Left lobe of liver (tissue), 2 donors: ENCODE measurements at places on chromosomes 5 and 9.

DNA sequence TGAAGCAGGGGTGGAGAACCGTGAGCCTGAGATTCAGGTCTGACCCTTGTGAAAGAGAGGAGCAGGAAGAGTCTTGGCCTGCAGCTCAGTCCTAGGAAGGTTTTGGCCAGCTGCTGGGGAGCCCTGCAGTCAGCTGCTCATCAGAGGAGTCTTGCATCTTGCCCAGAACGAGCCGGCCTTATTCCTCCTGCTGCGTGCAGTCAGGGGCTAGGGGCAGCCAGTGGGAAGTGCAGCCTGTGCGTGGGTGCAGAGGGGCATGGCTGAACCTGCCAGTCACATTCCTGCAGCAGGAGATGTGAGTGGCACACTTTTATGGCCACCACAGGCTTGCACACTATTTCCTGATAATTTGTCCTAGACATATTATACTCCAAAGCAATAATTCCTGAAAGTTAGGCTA lies 278.7 kb downstream of the NPR3 start:
- DNase-seq = no peak

DNA sequence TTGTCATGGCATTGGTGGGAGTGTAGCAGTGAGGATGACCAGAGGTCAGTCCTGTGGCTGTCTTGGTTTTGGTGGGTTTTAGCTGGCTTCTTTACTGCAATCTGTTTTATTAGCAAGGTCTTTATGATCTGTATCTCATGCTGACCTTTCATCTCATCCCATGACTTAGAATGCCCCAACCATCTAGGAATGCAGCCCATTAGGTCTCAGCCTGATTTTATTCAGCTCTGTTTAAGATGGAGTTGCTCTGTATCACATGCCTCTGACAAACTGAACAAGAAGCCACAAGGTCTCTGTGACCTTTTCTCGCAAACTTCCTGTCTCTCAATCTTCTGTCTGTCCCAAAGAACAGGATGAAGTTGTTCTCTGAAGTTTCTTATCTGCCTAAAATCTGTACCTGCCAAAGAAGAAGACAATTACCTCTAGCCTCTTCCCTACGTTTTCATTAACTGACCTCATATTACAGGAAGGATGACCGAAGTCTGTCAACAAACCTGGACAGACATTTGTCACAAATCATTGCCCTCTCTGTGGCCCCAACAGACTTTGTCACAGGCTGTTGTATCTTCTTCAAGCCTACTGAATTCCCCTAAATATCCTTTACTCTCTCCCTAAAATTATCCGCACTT lies 284.2 kb upstream of the SEMA6A start:
- no peak for DNase-seq

DNA sequence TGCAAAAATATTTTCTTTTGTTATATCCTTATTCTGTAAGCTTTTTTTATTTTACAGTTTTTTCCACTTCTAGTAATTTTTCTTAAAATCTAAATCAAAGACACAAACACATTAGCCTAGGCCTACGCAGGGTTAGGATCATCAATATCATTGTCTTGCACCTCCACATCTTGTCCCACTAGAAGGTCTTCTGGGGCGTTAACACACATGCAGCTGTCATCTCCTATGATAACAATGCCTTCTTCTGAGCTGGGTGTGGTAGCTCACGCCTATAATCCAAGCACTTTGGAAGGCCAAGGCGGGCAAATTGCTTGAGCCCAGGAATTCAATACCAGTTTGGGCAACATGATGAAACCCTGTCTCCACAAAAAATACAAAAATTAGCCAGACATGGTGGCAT lies 78.9 kb upstream of the LRRC70 start:
- DNase-seq = no peak

DNA sequence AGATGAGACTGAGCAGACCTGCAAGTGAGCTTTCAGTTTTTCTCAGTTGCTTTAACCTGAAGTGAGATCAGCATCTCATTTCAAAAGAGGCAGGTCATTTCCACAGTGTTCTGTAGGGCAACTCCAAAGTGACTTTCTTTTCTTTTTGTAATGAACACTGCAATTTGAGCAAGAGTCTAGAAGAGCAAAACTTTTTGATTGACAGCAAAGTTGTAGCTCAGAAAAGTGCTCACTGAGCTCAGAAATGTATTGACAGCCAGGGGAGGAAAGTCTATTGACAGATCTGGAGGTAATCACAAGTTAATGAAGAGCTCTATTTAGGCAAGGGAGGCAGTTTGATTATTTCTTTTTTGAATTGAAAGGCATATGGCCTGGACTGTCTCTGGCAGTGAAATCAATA lies 54.6 kb downstream of the LRRC70 start:
- no peak for DNase-seq

GRCh38 chr9:17402309-17402708 lies 176.6 kb upstream of the SH3GL2 start:
- no peak for DNase-seq

GRCh38 chr9:96436456-96437126 lies 13.4 kb upstream of the HABP4 start:
- DNase-seq = peak; percentile 66

GRCh38 chr5:9376363-9377117 lies 169.3 kb downstream of the SEMA5A start:
- no peak for DNase-seq

- no peak for DNase-seq
These were observed 41.4 kb upstream of the SMIM23 start for GRCh38 chr5:171744264-171744663.

- no peak for DNase-seq
These were observed 696 bp downstream of the ZNF622 start for GRCh38 chr5:16464664-16465543.

DNA sequence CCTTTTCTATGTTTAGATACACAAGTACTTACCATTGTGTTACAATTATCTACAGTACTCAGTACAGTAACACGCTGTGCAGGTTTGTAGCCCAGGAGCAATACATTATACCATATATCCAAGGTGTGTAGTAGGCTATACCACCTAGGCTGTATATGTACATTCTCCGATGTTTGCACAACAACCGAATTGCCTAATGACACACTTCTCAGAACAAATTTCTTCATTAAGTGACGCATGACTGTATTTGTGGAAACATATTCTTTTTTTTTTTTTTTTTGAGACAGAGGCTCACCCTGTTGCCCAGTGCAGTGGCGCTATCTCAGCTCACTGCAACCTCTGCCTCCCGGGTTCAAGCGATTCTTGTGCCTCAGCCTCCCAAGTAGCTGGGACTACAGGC lies 4.0 kb upstream of the RAD23B start:
- no peak for DNase-seq

GRCh38 chr9:71515107-71515506 lies 253.2 kb downstream of the CEMIP2 start:
- DNase-seq = no peak

GRCh38 chr9:4748612-4749011 lies 7.6 kb upstream of the AK3 start:
- no peak for DNase-seq

DNA sequence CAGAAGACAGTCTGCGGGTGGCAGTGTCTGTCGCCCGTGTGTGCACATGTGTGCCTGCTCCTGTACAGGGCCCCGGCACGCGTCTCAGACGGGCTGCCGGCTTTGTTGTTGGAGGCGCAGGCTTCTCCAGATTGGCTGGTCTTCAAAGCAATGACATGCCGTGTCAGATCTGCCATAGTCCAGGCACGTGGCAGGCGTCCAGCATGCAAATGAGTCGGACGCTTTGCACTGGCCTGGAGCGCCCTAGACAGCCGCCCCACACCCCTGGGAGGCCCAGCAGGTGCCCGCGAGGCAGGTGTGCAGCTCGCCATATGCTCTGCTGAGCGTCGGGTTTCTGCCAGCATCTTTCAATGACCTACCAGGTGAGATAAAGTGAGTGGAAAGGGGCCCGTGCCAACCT lies 71.5 kb downstream of the GADD45G start:
- DNase-seq = peak; percentile 93

GRCh38 chr5:158910782-158911692 lies 188.7 kb downstream of the EBF1 start:
- no peak for DNase-seq

- no peak for DNase-seq
These were observed 52.4 kb downstream of the MTREX start for GRCh38 chr5:55360190-55360589.

GRCh38 chr5:87300744-87301143 lies 33.1 kb downstream of the RASA1 start:
- DNase-seq = no peak

GRCh38 chr5:102581011-102581410 lies 82.2 kb upstream of the SLCO6A1 start:
- no peak for DNase-seq

GRCh38 chr5:41834506-41834905 lies 35.7 kb downstream of the OXCT1 start:
- no peak for DNase-seq

- no peak for DNase-seq
These were observed 51.5 kb downstream of the AGXT2 start for GRCh38 chr5:34996261-34996660.

DNA sequence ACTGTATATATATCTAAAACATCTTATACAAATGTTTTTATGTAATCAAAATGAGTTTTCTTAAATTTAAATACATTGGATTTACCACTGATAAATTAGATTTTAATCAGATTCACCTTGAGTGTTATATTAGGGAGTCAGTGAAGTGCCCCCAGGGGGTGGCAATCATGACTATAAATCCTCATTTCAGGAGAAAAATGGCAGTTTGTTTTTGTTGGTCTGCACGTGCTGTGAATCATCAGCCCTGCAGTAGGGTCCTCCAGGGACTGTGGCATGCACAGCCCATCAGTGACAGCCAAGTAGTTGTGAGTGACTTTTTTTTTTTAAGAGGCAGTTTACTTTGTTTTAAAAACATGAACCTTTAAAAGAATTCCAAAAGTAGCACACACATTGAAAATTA lies 65.2 kb downstream of the ZSWIM6 start:
- DNase-seq = no peak

DNA sequence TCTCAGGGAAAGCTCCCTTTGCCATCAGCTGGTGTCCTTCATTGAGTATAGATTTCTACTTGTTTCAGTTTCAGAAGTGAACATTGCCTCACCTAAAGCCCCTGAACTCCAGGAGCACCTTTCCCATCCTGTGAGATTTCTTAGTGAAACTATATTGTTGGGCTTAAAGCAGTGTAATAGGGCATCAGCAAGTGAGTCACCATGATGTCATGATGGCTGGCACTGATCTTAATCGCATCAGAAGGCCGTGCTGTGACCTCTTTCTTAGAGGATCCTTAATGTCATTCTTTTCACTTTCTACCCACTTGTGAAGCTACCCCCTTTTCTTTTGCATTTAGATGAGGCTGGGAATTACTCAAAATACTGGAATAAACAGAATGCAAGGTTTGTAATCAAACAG lies 401.3 kb downstream of the MTRR start:
- DNase-seq = no peak

DNA sequence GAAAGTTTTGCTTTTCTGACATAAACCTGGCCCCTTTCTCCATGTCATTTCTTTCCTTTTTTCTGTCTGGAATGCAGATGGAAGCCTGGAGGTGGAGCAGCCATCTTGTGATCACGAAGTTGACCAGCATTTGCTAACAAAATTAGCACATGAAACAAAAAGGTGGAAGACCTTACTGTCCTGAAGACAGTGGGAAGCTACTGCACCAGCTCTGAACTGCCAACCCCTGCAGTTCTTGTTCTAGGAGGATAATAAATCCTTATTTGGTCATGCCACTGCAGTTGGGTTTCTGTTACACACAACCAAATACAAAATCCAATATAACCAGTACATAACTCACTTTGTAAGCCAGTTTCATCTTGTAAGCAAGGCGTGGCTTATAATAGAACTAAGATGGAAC lies 249.4 kb upstream of the TBCA start:
- DNase-seq = no peak

GRCh38 chr9:128191406-128192046 lies at the start of gene CIZ1:
CIZ1 (minus strand) TSS chr9:128191572; CDS start chr9:128190857, 715 bp downstream.
- peak; percentile 77 for DNase-seq

GRCh38 chr5:176802116-176802784 lies 8.1 kb upstream of the UNC5A start:
- DNase-seq = no peak

- DNase-seq = no peak
These were observed 27.2 kb downstream of the SLC25A48 start for GRCh38 chr5:135861641-135862040.

GRCh38 chr9:128145951-128146351 lies 3.3 kb upstream of the LCN2 start:
- no peak for DNase-seq

DNA sequence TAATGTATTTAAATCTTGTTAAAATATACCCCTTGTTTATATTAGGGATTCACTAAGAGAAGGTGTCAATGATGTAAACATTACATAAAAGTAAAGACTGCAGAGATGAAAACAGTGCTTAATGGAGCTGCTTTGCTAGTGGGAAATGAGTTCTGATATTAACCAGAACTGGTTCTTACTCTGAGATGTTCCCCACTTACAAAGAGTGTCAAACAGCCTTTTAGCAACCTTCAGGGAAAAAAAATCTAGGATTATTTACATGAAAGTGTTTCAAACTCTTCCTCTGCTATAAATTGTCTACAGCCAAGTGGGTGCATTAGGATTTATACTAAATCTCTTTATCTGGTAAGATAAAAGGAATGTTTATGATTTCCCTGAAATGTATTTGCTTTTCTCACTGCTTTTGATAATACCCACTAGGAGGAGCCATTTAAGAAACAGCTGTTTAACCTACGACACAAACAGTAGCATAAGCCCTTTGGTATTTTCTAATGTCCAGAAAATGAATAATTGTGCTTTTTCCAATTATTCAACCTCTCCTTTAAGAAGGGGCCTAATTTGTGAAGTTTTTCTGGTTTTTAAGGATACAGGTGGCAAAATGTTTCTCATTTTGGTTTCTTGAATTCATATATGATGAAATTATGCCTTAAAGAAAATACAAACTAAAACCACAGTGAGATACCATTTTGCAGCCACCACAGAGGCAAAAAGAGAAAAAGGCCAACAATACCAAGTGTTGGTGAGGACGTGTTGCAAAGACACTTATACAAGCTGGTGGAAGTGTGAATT lies 186.3 kb downstream of the TLE4 start:
- DNase-seq = no peak

DNA sequence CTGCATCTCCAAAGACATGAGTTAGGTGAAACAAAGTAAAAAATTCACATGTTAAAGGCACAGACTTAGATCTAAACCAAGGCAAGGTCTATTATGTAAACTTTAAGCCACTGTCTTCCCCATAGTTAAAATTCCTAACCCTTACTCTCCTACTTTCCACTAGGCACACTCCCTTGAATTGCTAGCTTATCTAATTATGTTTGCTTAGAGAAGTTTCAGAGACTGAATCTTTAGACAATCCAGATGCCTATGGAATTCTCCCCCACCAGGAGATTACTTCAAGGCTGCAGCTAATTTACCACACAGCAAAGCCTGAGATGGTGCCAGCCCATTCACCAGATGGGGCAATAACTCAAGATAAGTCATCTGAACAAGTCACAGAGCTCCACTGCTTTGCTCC lies 803.1 kb upstream of the COX7C start:
- DNase-seq = no peak
